ENCODE measurements at places on chromosomes 4 and X. TPM values are rescaled to one million over a fixed set of nuclear protein-coding genes. Genes with fewer than 3 reads are reported as not detected.

- no peak for DNase-seq
Observed at GRCh38 chrX:56764975-56765791, 36.1 kb downstream of the NBDY start.

DNA sequence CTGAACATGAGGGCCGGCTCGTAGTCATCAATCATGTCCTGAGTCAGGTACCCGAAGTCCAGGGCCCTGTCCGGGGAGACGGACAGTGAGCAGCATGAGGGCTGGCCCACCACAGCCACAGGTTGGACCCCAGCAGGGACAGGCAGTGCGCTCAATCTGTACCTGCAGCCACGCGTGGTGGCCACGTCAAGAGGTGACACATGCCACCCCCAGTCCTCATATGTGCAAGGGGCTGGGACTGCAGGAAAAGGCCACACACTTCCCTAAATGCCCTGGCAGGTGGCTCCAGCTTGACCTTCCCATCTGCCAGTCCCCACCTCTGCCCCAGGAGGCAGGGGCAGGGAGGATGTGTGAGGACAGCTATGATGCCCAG is 73.8 kb upstream of the MXD4 start:
- DNase-seq = peak; percentile 19

DNA sequence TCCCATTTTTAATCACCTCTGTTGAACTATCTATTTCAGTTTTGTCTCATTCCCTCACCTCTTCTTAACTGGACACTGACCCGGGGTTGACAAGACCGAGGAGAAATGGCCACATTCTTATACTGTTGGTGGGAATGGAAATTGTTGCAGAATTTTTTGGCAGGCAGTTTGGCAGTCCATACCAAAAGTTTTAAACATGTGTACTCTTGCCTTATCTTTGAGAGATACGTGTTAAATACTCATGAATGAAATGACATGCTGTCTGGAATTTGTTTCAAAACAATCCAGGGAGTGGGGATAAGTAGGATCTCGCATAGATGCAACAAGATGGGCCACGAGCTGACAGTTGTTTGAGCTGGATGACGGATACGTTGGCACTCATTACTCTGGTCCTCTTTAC is 12.1 kb downstream of the FGFBP1 start:
- no peak for DNase-seq

- DNase-seq = no peak
Observed at GRCh38 chr4:70619288-70619687, 9.3 kb upstream of the ENAM start.

DNA sequence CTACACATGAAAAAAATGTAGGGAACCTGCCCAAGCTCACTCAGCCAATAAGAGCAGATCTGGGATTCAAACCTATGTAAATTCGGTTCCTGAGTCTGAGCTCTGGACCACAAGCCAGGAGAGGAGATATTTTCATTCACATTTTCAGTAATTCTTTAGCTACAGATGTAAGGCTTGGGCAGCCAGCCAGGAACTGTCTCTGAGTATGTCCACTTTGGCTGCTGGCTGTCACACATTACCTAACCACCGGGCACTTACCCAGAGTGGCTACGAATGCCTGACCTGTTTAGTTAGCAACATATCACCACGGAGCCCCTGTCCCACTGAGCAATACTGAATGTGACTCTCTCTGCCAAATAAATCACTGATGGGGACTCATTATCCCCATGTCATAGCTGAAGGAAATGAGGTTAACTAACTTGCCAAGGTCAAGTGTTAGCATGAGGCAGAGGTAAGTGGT is 15.3 kb downstream of the USP46 start:
- DNase-seq = no peak

GRCh38 chrX:96314985-96315384 is 369.7 kb upstream of the DIAPH2 start:
- DNase-seq = no peak

Gene ITM2A
- 75.8 TPM for total RNA-seq

Gene SLC16A2
- total RNA-seq = 0.11 TPM

Gene NEIL3
- 23.2 TPM for total RNA-seq

DNA sequence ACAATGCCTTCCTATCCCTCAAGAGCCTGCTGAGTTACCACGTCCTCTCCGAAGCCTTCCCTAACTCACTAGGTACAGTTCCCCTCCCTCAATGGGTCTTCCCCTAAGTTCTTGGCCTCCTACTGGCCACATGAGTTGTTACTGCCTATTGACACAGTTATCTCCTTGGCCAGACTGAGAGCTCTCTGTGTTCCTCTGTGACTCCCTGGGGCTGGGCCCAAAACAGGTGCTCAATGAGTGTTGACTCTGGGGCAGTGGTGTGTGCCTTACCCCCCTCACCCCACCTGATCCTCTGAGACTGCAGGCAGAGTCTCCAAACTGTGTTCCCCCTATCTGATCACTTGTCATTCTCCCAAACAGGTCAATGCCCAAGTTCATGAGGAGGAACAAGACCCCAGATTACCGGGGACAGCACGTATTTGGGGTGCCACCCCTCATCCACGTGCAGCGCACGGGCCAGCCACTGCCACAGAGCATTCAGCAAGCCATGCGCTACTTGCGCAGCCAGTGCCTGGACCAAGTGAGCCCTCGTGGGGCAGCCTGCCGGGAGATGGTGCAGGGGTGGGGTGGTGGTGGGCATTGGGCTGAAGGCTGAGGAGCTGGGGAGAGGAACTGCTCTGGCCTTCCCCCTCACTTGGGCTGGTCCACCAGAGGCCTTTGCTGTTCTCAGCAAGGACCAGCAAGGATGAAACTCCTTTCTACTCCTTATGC is 72.6 kb downstream of the STARD8 start:
- no peak for DNase-seq

Measured in activated naive CD8-positive, alpha-beta T cell treated with anti-CD3 and anti-CD28 coated beads, Interleukin-2, amount 10 ng/mL, durations not matched to agents 7 days and 5 days (primary cell).